CD4-positive, alpha-beta T cell treated with Interleukin-1 beta for 1 hour (primary cell): ENCODE measurements at places on chromosomes 6 and 20.

DNA sequence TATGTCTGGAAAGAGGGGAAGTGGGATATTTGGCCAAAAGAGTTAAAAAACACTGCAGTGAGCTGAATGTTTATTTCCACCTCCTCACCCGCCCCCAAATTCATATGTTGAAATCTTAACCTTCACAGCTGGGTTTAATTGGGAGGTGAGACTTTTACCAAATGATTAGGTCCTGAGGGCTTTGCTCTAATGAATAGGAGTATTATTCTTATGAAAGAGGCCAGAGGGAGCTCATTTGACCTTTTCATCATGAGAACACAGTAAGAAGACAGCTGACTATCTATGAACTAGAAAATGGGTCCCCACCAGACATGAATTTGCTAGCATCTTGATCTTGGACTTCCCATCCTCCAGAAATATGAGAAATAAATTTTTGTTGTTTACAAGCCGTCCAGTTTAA is 1028.9 kb downstream of the PHF3 start:
- no peak for DNase-seq

DNA sequence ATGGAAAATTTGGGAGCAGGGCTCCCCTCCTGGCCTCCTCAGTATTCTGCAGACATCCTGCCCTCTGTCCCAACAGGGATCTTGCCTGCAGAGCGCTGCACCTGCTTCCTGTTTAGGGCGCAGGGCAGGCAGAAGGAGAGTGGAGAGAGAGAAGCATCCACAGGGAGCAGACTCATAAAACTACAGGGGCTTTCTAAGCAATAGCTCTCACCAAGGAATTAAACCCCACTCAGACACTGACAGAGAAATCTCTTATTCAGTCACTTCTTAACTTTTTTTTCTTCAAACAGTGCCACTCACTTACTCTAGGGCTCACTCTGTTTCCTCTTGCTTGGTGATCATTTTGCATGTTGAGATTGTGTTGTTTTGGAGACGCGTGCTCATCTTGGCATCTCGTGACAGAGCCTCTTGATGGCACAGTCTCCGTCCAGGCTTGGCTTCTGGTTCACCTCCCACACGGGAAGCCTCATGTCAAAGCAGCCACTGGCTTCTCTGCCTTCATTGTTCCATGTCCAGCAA is 153.1 kb upstream of the INSM1 start:
- DNase-seq = no peak

DNA sequence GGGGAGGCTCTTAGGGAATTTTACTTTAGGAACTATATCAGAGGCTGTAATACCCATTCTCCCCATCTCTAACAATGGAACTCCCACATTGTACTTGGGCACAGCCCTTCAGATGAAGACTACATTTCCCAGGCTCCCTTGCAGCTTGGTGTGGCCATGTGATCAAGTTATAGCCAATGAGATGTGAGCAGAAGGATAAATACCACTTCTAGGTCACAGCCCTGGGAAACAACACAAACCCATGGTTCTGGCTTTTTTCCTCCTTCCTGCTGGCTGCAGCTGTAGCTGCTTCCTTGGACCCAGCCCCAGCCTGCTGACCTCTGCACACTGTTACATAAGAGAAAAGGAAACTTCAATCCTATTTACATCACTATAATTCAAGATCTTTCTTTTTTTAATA is 445.9 kb upstream of the JARID2 start:
- peak; percentile 54 for DNase-seq

GRCh38 chr6:56483929-56484328 is 158.8 kb downstream of the DST start:
- no peak for DNase-seq

DNA sequence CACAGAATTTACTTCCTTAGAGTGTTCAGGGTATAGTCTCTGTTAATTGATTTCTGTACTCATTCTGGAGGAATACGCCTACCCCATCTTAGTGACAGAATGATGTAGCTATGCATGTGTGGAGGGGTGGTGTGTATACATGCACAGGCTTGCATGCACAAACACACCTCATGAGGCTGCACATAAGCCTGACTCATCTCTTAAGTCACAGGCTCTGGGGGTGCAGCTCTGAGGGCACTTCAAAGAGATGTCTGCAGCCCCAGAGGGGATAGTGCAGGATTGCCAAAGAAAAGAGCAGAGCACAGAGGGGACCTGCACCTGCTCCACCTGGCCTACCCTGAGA is 24.6 kb downstream of the TBX18 start:
- no peak for DNase-seq

- no peak for DNase-seq
Measured at GRCh38 chr6:2863901-2864300, 22.2 kb upstream of the SERPINB1 start.

DNA sequence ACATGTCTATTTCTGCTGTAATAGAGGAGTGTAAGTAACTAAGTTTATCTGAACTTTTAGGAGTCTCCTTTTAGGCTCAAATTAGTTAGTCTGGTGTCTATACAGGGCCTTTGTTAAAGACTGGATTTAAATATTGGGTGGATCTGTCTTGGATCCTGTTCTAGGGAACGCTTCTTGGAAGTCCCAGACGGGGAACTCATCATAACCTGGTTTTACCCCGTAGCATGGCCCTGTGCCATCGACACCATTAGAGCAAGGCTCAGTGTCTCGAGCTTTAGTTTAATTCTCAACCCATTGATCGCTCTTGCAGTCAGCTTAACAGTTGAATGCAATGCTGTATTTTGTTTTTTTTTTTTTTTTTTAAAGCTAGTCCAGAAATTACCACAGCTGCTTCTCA is 89.9 kb downstream of the CARMIL1 start:
- DNase-seq = no peak

DNA sequence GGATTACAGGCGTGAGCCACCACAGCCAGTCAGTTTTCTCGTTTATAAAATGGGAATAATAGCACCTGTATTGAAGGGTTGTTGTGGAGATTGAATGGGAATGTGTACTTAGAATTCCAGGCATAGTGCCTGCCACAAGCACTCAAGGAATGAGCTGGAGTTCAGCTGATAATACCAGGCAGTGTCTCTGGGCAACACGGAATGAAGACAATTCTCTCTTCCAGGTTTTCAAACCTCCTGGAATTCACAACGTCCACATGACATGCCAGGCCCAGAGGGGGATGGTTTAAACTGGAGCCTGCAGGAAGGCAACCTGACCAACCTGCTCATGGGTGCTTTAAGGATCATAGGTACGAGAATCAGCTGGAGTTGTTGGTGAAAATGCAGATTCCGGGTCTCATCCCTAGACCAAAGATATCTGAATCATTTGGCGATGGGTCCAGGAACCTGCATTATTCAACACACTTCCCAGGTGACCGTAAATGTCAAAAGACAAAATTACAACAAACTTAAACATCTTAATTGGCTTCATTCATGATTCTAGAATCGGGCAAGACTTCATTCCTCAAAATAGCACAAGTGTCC is 1.9 kb upstream of the PTPN1 start:
- DNase-seq = no peak

DNA sequence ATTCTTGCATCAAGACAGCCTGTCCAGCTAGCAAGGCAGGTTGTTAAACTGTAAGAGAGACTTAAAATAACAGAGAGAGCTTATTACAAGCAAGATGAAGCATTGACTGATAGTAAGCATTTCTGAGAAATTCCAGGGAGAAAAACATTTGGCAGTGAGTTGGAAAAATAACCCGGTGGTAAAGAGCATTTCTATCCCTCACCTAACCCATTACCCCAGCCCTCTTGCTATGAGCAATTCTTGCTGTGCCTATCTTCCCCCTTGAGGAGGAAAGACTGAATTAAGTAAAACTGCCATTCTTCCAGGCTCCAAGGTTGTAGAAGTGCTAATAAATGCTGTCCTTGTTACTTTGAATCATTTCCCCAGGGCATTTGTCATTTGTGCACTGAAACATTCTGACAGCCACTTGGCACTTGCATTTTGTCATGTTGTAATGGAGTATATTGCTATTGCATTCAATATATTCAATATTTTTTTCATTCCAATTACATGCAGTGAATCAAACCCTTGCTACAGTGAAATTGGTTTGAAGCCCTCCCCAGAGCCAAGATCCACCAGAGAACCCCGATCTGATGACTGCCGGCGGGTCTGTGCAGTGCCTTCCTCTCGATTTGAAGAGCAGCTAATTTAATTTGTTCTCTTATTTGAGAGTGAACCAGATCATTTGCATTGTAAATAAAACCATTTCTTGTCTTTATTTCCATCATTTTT is 291.1 kb downstream of the HIVEP2 start:
- no peak for DNase-seq

DNA sequence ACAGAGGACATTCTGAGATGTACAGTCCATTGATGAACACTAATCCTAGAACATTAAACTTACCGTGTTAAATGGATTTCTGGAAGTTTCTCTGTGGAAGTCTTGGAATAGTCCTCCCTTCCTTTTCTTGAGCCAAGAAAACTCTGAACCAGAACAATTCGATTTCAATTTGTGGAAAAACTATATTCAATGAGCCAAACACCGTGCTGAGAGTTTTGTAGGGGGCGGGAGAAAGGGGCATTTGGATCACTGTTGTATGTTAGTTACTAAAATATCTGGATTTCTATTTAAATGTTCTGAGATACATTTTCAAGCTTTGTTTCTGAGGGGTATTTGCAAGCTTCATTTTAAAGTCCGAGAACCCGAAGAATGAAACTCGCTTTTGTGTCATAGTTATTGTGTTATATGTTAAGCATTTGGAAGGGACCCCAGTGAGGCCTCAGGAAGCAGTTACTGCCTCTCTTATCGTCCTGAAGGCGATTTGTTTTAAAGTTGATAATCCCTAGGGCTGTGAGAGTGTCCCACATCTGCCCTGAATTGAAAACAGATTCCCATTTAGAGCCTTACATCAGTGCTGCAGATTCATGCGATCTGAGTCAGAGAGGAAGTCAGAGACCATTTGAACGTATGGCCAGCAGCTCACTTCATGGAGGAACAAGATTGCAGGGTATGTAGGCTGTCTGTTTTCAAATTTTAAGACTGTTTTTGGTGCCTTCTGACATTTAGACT is 70.8 kb upstream of the SASH1 start:
- no peak for DNase-seq

- DNase-seq = no peak
Measured at GRCh38 chr6:57097596-57097995, 7.6 kb downstream of the ZNF451 start.

DNA sequence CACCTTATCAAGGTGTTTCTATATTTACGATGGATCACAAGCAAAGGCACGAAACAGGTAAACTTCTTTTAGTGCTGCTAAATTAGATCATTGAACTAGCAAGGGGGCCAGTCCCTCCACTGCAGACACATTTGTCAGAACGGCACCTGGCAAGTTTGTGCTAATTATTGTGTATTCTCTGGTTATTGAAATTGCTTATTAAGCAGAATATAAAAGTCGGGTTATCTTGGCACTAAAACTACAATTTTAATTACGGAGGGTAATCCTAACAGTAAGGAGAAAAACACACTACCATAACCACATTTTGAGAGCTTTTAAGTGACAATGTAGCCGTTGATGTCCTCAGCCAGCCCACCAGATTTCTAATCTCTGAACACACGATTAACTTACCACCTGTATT is 118.9 kb upstream of the BTN3A2 start:
- DNase-seq = no peak
